ENCODE measurements at places on chromosomes 1 and 21. TPM values are rescaled to one million over a fixed set of nuclear protein-coding genes. Genes with fewer than 3 reads are reported as not detected.

DNA sequence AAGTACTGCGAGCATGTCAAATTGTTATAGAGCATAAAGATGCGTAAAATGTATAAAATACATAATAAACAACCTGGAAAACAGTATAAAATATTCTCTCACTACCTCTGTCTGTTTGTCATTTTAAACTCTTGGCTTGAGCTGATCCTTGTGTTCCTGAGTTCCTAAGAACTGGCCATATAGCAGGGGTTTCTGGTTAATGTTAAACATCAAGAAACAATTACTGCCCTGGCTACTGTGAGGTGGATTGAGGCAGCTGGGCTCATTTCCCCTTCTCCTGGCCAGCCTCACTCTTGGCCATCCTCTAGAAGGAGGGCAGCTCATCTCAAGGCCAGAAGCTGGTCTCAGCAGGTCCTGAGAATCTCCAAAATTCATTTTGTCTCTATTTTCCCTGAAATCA, 297.3 kb upstream of the USP24 start:
- DNase-seq = no peak

- DNase-seq = no peak
Observed at GRCh38 chr1:2328676-2329455, 62.5 kb downstream of the MORN1 start.

DNA sequence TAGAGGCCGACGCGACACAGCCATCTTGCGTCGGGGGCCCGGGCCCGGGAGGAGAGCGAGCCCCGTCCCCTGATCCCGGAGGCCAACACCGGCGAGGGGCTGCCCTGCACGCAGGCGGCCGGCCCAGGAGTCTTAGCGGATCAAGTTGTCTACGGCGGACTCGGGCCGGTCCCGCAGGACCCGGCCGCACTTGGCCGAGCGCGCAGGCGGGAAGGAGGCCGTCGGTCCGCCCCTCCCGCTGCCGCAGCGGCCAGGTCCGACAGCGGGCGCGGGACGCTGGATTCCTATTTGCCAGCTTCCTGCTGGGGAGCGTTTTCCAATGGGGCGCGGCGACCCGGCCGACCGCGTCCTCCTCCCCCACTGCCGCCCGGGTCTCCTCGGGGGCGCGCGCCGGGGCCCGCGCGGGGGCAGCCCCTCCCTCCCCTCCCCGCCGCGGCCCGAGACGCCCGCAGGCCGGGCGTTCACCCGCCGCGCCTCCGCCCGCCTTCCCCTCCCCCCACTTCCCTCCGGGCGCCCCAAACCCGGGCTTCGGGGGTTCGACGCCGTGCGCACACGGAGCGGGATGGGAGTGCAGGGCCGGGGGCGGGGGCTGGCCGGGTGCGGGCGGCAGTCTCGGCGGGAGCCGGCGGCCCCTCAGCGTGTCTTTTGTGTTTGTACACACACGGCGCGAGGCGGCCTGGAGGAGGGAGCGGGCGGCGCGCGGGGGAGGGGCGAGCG, 517 bp upstream of the H3-3A start:
- DNase-seq = peak; percentile 81

DNA sequence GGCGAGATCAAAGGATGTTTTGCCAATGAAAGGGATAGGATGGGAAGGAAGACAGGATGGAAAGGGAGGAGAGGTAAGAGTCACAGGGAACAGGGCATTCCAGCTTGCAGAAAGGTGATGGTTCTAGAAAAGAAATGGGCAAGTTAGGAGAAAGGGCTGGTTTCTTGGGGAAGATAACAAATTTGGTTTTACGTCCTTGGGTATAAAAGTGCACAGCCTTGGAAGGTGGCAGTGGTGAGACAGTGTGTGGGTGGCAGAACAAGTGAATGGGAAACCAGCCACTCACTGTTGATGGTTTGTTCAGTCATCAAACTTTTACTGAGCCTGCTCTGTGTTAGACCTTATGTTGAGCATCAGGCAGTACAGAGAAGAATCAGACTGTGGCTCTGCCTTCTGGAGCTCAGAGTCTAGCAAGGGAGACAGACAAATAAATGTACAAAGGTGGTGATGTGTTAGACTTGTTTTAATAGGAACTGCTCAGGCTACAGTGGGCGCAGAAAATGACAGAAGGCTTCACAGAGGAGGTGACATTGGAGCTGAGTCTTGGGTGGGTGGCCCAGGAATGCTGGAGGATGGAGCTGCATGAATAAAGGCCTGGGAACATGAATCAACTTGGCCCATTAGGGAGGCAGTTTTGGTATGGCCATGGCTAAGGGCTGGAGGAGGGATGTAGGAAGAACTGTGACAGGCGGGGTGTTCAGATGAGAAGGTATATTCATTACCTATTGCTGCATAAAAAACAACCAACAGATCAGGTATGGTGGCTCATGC, 76.3 kb downstream of the EPHB2 start:
- DNase-seq = no peak

CFHR2 gene
- total RNA-seq = not detected

ATP6V1G3 gene
- not detected for total RNA-seq

RAVER2 gene
- total RNA-seq = 22.6 TPM

All from mucosa of gallbladder (tissue), 1 donor.